T-helper 17 cell (primary cell): ENCODE measurements at places on chromosomes 7 and 10.

- no peak for DNase-seq
These were observed 83.5 kb downstream of the SPDYE5 start for GRCh38 chr7:75575488-75576121.

DNA sequence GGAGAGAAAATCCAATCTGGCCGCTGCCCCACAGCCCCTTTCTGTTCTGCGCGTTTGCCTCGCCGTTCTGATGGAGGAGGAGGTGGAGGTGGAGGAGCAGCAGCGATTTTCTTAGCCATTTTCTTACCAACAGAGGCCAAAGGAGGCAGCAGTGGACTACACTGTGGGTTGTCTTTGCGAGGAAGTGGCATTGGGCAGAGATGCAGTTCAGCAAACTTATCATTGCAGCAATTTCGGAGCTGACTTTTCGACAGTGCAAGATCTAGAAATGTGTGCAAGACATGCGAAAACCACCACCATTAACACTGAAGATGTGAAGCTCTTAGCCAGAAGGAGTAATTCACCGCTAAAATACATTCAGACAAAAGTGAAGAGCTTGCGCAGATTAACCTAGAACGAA, 1.9 kb upstream of the ARL4A start:
- peak; percentile 14 for DNase-seq

DNA sequence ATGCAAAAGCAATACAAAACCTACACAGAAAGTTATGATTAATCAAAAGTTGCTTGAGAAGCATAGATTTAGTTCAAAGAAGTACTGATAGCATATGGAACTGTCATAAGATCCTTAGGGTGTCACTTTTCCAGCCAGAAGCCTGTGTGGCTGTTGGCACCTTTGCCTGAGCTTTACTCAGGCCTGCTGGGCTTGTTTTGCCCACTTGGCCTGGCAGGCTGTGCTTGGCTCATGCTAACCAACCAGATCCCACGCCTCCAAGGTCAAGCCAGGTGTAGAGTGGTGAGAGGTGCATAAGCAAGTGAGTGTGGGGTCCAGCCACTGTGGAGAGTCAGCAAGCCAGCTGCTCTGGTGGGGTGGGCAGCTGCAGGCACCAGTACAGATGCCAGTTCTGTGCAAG, 12.0 kb upstream of the LIPA start:
- DNase-seq, result no peak

GRCh38 chr7:37714606-37715005, 31.0 kb downstream of the GPR141 start:
- DNase-seq, result no peak

DNA sequence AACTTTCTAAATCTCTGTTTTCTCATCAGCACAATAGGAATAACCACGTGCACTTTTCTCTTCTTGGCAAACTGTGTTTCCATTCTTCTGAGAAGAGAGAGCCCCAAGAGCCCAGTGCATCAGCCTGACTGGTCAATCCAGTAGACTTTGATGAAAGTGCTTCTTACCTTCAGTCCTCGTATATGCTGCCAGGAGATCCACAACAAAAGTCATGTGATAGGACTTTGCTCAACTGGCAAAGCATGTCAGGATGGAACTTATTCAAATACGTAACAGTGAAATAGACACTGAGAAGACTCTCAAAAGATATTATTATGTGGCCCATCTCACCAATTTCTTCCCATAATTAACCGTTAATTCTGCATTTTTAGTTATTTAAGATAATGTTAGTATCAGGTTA, 1031.5 kb upstream of the LRRTM3 start:
- no peak for DNase-seq

GRCh38 chr10:100391163-100392002, 44.4 kb downstream of the SCD start:
- DNase-seq, result no peak

- no peak for DNase-seq
These were observed 422.8 kb downstream of the DPP6 start for GRCh38 chr7:154474903-154475520.

GRCh38 chr10:93280121-93280698, 201.9 kb downstream of the MYOF start:
- DNase-seq, result no peak

GRCh38 chr7:47671358-47671757, 89.4 kb upstream of the TNS3 start:
- DNase-seq, result no peak

GRCh38 chr10:79215531-79215930, 131.7 kb upstream of the PPIF start:
- no peak for DNase-seq

- DNase-seq, result no peak
These were observed 104.1 kb downstream of the PHF14 start for GRCh38 chr7:11077816-11078215.

DNA sequence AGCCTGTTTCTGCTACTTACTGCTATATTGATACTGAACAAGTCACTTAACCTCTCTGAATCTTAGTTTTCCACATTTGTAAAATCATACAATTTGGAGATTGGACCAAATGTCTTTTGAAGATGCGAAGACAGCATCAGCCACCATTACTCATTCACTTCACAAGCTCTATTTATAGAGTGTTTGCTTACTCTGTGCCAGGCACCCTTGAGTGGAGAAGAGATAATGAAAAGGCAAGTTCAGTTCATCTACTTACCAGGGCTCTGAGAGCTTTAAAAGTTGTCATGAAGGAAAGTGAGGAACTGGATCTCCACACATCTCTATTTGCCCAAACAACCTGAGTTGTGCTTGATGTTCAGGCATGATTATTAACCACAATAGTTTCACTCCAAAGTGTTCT, 277.5 kb downstream of the CSTF2T start:
- DNase-seq, result no peak

DNA sequence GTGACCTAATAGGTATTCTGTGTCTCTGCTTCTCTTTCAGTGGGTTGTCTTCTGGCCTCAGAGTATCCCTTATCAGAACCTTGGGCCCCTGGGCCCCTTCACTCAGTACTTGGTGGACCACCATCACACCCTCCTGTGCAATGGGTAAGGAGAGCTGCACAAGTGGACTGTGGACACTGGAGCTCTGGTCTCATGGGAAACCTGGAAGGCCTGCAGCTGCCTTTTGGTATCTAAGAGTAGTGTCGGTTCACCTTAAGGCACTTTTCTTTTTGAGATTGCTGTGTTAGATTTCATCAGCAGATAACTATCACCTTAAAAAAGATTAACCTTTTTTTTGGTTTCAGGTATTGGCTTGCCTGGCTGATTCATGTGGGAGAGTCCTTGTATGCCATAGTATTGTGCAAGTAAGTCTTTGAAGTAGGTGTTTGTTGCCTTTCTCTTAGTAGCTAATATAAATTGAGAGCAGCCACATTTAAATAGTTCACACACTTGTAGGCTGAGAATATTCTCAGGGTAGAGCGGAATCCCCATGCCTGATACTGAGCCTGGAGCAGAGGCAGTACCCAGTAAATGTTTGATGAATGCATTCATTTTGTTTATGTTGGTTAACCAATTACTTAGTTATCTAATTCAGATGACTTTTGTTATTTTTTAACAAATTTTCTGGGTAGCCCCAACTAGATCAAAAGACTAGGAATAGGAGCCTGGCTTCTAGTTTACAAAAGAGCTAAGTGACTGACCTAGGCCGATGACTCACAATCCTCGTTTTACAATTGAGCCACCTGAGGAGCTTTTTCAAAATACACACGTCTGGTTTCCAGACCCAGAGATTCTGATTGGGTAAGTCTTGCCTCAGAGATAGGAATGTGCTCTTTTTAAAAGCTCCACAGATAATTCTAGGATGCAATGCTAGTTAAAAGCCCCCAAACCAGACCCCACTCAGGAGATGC, 3.6 kb downstream of the TMEM254 start:
- no peak for DNase-seq

DNA sequence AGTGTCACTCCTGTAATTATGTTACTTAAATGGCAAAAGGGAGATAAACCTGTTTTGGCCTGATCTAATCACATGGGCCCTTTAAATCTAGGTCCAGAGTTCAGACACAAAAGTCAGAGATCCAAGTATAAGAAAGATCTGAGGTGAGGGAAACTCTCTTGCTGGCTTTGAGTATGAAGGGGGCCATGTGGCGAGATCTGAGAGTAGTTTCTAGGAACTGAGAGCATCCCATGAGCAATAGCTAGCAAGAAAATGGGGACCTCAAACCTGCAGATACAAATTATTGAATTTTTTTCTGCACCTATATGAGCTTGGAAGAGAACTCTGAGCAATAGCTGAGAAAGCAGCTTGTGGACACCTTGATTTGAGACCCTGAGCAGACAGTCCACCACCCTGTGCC, 27.6 kb downstream of the ANKRD7 start:
- DNase-seq, result no peak

DNA sequence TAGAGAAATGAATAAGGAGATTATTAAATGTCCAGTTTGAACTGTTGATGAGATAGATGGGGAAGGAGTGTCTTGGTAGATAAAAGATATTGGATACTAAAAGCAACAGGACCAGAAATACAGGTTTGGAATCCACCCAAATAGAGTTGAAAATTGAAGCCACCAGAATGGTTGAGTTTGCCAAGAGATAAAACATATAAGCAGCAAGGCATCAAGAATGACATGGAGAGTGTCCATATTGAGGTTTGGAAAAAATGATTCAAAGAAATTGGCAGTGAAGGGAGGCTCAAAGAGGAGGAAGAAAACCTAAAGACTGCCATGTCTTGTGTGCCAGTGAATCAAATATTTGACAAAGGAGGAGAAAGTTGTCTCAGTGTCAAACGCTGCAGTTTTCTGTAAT, 24.2 kb downstream of the CFAP69 start:
- no peak for DNase-seq

GRCh38 chr10:21479570-21480315, 45.7 kb downstream of the SKIDA1 start:
- DNase-seq, result no peak

GRCh38 chr7:98877692-98878364, 504 bp upstream of the TRRAP start:
- no peak for DNase-seq

DNA sequence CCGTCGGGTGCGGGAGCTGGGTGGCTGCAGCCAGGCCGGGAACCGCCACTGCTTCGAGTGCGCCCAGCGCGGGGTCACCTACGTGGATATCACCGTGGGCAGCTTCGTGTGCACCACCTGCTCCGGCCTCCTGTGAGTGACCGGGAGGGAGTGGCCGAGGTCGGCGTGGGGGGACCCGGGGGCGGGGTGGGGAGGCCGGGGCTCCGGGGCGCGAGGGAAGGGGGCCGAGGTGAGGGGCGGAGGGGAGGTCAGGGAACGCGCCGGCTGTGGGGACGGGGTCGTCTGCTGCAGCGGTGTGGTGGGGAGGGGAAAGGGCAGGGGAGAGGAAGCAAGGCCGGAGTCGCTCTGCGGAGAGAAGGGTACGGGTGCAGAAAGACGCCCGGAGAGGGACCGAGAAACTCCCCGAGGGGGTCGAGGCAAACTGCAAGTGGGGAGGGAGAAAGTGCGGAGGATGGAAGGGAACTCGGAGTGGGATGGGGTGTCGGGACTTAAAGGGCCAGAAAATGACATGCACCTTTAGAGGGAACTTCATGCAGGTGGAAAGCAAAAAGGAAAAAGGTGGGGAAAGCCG, 518 bp downstream of the AGFG2 start:
- DNase-seq, result no peak

DNA sequence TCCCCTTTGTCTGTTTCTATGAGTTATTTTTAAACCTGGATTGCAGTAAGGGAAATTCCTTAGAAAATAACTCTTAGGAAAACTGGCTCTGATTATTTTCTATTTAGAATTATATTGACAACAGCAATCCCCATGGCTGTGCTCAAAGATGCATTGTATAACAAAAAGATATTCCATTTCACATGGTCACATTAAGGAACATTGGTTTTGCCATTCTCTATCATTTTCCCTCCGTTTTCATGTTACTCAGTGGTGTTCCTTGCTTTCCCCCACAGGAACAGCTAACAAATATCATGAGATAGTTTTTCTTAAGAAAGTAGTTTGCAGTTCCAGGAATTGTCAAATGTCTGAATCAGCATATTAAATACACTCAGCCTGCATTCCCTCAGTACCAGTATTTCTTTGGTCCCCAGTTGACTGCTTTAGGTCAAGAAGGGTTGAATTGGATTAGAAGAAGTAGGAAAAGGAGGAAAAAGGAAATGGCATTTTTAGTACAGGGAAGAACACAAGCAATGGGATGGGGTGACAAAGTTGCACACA, 436.7 kb downstream of the TNS3 start:
- no peak for DNase-seq

GRCh38 chr7:28575241-28575643, 162.9 kb downstream of the CREB5 start:
- no peak for DNase-seq
